ENCODE measurements at places on chromosomes 7 and 10.

- no peak for DNase-seq
These were observed 135.3 kb upstream of the ITGB1 start for GRCh38 chr10:33093362-33093761.

GRCh38 chr10:75544993-75545706, 113.7 kb downstream of the LRMDA start:
- DNase-seq, result peak; percentile 42

DNA sequence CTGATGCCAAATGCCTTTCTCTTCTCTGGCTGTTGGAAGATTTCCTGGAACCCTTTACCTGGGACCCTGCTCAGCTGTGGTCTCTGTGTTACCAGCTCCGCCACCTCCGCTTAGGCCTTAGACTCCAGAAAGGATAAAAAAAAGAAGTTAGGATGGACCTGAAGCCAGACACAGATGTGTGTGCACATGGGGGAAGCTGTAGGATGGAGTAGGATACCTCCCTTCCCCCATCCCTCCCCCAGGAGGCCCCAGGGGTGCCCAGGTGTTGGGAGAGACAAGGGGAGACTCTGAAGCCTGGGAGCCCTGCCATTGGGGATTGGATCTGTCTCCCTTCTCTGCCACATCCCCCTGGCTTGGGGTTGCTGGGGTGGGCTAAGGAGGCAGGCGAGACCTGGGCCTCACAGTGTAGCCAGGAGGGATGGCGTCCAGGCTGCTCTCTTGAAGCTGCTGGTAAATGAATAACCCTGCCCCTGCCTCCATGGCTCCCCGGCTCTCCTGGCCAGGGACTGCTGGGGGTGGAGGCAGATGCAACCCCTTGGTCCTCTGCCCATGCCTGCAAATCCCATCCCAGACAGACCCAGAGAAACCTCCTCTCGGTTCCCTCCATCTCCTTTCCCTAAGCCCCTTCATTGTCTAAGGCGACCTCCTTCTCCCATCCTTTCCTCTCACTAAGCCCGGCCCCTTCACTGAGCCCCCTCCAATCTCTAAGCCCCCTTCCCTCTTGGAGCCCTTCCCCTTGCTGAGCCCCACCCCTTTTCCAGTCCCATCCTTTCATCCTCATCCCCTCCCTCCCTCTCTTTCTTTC, 8.0 kb downstream of the CLDN3 start:
- no peak for DNase-seq

DNA sequence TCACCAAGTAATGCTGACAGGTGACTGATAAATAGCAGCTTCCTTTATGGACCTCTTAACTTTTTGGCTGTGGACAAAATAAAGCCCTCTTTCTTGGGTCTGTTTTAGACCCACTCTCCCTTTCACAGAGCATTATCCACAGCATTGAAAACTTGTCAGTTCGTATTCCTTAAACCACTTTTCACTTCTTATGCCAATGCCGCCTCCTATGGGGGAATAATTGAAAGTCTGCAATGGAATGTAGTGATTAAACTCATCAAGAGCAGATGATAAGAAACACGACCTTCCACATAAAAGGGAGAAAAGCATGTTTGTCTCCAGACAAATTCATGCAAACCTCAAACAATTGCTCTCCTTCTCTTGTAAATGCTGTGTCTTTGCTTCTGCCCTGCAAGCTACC, 153.4 kb downstream of the SORCS1 start:
- no peak for DNase-seq

- DNase-seq, result no peak
These were observed 6.6 kb downstream of the NIPSNAP2 start for GRCh38 chr7:55970978-55971377.

- DNase-seq, result peak; percentile 42
These were observed 1.8 kb downstream of the PSMG3 start for GRCh38 chr7:1567896-1568510.

- peak; percentile 24 for DNase-seq
These were observed 492 bp downstream of the COG5 start for GRCh38 chr7:107563081-107563774.

GRCh38 chr10:6464862-6465430, 115.1 kb downstream of the PRKCQ start:
- no peak for DNase-seq

DNA sequence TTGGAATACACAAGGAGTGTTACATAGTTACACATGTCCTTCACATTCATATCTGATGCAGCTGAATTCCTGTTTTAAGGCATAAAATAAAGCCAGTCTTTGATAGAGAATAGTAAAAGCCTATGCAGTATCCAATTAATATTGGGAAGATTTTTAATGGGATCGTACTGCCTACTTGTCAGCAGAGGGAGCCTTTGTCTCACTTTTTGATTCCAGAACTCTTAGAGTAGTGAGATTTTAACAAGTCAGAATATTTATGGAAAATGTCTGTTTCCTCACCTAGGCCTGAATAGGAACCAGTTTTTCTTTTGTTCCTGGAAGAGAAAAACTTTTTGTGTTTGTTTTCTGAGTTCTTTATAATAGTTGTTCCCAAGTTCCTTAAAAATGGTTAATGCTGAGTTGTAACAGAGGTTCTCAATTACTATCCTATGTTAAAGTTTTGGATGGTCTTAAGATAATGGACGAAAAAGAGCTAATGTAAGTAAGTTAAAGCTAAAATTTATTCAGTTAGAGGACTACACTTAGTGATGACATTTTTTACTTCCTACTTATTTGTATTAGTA, 114.0 kb downstream of the BBS9 start:
- peak; percentile 83 for DNase-seq

DNA sequence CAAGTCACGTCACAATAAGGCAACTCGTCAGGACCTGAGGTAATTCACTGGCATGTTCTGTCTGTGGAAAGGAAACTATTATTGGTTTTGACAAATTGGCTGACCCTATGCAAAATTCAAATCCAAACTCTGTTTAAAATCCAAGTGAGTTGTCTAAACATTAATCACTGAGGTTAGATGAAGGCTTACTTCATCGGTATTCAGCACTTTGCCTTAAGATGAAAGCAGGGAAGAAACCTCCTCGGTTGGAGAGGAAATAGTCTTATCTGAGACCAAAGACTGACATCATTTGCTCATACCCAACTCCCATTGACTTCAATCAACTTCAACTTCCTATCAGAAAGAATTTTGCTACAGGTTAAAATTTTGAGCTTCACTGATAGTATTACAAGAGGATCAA, 355.1 kb upstream of the MBL2 start:
- no peak for DNase-seq

DNA sequence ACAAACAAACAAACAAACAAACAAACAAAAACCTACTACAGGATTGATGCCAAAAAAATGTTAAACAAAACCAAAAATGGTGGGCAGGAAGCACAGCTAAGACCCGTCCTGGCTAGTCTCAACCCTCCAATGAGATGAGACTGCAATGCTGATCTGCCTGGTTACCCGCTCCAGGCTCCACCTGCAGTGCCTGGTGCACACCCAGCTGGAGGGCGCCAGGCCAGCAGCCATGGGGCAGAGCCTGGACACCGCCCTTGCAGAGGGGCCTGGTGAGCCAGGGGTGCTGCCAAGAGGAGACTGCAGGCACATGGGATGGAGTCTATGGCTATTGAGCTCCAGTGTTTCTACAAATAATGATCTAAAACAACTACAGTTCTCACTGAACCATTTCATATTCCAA, 107.0 kb downstream of the LARP4B start:
- no peak for DNase-seq

DNA sequence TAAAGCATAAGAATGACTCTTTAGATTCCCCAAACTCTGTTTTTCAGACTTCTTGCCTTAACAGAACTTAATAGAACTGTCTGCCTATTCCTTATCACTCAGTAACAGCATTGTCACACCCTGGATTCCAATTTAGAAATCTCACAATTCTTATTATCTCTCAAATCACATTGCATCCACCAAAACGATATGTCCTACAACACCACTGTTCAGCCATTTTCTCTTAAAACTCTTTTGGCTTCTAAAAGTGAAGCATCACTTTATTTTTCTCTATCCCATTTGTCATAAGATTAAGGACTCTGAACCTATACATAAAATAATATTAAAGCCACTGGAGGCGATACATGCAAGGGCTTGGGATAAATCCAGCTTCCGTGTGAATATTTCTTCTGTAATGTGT, 1.2 kb upstream of the CPED1 start:
- no peak for DNase-seq

DNA sequence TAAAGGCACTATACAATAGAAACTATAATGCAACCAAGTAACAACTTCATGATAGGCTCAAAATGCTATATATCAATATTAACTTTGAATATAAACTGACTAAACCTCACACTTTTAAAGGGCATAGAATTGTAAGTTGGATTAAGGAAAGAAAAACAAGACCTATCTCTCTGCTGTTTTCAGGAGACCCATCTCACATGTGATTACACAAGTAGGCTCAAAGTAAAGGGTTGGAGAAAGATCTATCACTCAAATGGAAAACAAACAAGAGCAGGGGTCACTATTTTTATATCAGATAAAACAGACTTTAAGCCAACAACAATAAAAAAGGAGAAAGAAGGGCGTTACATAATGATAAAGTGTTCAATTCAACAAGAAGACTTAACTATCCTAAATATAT, 155.5 kb downstream of the CDK14 start:
- DNase-seq, result no peak

GRCh38 chr10:7507887-7508726, 97.3 kb upstream of the SFMBT2 start:
- no peak for DNase-seq

GRCh38 chr10:107098326-107098725, 66.2 kb downstream of the SORCS1 start:
- DNase-seq, result no peak

- no peak for DNase-seq
These were observed 6.2 kb downstream of the CLRN3 start for GRCh38 chr10:127886371-127887051.

- DNase-seq, result no peak
These were observed 132.1 kb downstream of the STRA8 start for GRCh38 chr7:135365721-135366120.

DNA sequence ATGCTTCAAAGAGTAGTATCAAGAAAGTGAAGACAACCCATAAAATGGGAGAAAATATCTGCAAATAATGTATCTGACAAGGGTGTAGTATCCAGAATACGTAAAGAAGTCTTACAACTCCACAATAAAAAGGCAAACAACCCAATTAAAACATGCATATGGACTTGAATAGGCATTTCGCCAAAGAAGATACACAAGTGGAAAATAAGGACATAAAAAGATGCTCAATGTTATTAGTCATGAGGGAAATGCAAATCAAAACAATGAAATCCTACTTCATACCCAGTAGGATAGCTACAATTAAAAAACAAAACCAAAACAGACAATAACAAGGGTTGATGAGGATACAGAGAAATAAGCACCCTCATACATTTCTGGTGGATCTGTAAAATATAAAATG, 79.2 kb downstream of the NUDCD3 start:
- no peak for DNase-seq

DNA sequence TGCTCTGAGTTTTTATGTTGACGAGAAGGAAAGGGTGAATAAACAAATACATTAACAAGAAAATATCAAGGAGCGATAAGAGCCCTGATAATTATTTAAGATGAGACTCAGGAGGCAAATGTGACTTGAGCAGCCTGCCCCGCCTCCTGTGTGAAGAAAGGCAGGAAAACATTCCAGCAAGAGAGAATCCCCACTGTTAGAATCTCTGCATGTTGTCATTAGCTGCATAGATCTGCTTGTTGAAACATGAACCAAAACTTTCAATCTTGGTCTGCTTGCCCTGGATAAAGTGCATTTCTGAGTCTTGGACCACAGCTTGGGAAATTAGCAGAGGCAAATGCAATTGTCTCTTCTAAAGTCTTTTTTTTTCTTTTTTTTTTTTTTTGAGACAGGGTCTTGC, 120.0 kb downstream of the DPP6 start:
- DNase-seq, result no peak

DNA sequence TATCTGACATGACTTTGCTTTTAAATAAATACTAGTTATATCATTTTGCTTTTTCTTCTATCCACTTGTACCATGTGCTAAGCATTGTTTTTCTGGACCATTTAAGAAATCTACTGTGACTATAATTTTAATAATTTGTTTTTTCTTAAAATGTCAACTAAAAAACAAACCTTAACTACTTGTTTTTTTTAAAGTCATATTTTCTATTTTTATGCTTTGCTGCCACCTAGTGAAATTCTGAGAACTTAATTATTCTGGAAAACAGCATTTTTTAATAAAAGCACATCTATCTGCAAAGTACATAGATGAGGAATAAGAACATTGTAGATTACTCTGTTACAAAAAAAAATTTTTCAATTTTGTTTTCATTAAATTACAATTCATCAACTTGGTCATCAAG, 47.4 kb downstream of the ORC5 start:
- DNase-seq, result peak; percentile 60

- DNase-seq, result peak; percentile 54
These were observed 6.5 kb downstream of the CTBP2 start for GRCh38 chr10:125153703-125154490.

- peak; percentile 50 for DNase-seq
These were observed 14.4 kb upstream of the RBM20 start for GRCh38 chr10:110629680-110630191.

DNA sequence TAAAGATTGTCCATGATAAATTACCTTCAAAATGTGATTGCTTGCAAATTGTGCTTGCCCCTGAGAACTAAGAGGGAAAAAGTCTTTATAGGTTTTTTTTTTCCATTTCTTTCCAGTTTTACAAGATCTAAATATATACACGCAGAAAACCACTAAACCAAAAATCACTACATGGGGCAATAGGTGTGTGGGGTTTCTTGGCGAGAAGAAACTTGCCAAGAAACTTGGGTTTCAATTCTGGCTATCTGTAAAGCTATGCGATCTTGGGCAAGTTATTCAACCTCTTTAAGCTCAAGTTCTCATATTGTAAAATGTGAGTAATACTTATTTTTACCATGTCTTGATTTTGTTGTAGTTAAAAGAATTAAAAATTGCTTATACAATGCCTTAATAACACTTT, 17.0 kb downstream of the CUBN start:
- no peak for DNase-seq

DNA sequence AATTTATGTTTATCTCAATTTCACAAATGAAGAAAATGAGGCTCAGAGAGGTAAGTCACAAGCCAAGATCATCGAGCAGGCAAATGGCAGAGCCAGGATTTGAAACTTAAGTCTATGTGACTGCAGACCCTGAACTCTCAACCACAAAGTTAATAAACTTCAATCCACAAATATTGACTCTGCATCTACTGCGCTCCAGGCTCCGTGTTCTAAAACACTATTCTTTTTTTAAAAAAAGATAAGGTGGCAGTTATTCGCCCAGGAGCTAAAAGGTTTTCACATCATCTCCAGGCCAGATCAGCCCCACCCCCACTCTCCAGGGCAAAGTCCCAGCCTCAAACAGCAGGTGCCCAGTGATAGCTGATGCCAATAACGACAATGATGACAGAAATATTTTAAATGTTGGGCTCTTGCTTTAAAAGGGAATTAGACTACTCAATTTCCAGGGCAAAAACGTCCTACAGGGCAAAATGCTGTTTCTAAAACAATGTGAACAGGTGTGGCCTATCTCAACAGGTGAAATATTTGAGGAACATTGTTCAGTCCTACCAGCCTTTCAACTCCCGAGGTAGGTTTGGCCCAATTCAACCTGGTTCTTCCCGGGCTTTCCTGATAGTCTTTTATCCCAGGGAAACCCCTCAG, 85.2 kb downstream of the SORBS1 start:
- no peak for DNase-seq

- DNase-seq, result no peak
These were observed 13.1 kb downstream of the STX1A start for GRCh38 chr7:73706126-73707044.

GRCh38 chr7:25716421-25716820, 435.6 kb upstream of the NFE2L3 start:
- no peak for DNase-seq

Data from fibroblast of the aortic adventitia (primary cell).